CD4-positive, alpha-beta T cell treated with Interleukin-1 beta for 1 hour (primary cell): ENCODE measurements at places on chromosomes 1 and 21.

DNA sequence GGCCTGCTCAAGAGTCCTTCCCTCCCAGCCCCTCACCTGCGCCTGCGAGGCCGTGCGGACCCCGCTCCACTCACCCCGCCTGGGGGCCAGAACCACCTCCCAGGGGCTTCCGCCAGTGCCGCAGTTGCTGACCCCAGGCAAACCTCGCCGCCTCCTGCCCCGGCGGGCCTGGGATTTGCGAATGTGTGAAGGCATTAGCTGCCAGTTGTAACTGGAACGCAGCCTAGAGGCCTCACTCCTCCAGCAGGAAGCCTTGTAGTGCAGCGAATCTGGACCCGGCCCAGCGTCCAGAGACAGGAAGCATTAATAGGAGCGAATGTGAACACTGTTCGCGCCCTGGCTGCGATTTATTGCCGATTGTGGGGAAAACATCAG, 140.9 kb upstream of the ARHGEF16 start:
- no peak for DNase-seq

- no peak for DNase-seq
These were observed 38.5 kb upstream of the SGIP1 start for GRCh38 chr1:66495495-66495894.

- DNase-seq, result peak; percentile 17
These were observed 1685.4 kb downstream of the MRPL39 start for GRCh38 chr21:23921670-23922418.

DNA sequence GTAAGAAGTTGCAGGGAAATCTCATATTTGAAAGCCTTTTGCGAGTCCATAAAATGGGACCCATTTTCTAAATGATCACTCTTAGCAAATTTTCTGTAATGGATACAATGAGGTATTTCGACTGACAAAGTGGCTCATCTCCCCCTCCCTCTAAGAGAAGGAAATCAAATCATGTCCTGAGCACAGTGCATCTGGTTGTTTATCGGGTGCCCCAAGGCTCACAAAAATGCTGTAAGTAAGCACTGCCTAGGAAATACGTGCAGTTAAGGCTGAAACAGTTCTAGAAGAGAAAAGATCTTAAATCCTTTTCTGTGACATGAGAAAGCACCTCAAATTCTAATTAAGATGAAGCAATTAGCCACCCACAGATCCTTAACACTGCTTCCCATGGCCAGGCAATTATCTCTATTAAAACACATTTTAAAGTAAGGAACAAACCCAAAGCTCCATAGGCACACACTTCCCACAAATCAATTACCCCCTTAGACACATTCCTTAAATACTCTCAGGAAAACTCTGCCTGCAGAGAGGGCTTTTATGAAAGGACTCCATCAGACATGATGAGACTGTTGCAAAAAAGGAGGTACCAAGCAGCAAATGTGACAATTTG, 216.3 kb downstream of the KCNH1 start:
- DNase-seq, result no peak

DNA sequence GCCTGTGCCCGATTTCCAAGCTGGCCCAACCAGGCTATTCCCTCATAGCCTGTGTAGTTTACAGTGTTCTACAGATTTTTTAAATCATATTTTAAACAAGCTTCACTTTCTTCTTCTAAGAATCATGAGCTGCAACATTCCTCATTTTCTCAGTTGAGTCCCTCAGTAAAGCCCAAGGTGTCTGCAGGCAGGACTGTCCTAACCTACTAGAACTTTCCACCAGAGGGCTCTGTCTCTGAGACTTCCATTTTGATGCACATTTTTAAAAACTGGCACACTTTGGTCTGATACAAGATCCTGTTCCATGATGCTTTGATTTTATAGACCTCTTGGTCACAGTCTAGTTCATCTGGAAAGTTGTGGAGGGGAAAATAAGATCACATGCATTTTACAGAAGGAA, 21.6 kb upstream of the SLAMF6 start:
- DNase-seq, result peak; percentile 61

DNA sequence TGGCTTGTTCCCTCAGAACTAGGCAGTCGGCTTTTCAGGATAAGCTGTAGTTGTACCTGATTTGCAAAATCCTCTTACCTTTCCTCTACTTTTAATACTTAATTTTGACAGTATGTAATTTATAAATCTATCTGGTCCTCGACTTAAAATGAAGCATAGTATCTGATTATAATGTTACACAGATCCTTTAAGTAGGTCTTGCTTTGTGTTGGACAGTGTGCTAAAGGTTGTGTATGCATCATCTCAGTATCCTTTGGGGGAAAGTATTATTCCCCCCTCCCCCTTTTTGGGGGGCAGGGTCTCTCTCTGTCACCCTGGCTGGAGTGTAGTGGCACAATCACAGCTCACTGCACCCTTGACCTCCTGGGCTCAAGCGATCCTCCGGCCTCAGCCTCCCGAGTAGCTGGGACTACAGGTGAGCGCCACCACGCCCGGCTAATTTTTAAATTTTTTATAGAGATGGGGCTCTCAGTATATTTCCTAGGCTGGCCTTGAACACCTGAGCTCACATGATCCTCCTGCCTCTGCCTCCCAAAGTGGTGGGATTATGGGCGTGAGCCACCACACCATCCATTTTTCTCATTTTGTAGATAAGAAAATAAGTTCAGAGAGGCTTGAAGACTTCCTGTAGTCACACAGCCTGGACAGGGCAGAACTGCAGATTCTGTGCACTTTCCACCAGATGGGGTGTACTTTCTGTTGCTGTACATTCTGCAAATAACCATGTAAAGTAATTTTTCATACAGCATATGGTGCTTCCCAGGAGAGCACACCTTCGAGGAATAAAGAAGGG, 791 bp upstream of the STX6 start:
- DNase-seq, result no peak

DNA sequence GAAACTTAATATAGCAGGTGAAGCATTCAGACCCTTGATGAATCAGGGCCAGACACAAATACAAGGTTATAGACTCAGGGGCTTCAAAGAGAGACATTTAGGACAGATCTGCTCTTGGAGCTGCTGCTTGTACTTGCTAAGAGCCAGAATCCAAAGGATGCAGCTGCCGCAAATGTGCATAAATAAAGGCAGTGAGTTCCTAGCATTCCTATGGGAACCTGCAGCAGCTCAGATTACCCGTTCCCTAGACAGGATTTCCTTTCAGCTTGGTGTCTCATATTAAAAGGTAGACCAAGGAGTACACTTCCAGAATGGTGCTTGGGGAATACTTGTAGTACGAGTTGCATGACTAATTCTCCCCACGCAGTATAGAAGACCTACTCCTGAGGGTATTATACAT, 9.7 kb upstream of the LRRC53 start:
- no peak for DNase-seq

GRCh38 chr1:19009882-19010321, 53.4 kb upstream of the IFFO2 start:
- DNase-seq, result no peak

DNA sequence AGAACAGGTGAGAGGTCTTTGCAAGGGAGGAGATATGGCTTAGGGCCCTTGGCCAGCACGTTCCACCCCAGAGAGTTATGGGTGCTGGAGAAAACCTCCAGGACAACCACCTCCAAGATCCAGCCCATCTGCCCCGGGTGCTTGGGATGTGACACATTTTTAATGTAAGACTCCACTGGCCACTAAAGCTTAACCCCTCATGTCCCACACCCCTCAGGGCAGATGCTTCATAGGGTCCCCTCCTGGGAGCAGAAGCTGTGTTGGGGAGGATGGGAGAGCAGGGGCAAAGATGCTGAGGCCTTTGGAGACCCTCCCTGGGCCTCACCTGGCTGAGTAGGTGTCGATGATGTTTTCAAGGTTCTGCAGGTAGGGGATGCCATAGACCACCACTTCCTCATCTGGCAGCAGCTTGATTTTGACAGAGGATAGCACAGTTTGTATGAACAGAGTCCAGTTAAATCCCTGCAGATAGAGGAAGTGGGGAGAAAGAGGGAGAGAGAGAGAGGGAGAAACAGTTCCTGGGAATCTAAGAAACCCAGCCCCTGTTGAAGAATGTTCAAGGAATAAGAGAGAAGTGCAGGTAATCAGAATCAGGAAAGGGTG, 11.9 kb downstream of the PRXL2B start:
- no peak for DNase-seq

DNA sequence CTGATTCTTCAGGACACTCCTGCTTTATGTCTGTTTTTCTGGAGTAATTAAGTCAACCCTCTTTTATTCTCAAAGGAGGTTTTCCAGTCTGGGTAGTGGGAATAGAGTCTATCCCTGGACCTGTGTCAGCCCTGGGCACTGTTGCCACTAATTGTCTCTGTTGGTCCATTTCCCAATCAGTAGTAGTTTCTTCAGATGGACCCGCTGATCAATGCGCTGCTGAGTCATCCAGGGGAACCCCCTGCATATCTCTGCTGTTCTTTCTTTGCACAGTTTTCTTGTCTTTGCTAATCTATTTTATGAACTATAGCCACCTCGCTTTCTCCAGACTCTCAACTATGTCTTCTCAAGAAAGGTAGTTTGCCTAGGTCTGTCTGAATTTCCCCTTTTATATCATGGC, 82.5 kb downstream of the TNNI3K start:
- DNase-seq, result no peak

DNA sequence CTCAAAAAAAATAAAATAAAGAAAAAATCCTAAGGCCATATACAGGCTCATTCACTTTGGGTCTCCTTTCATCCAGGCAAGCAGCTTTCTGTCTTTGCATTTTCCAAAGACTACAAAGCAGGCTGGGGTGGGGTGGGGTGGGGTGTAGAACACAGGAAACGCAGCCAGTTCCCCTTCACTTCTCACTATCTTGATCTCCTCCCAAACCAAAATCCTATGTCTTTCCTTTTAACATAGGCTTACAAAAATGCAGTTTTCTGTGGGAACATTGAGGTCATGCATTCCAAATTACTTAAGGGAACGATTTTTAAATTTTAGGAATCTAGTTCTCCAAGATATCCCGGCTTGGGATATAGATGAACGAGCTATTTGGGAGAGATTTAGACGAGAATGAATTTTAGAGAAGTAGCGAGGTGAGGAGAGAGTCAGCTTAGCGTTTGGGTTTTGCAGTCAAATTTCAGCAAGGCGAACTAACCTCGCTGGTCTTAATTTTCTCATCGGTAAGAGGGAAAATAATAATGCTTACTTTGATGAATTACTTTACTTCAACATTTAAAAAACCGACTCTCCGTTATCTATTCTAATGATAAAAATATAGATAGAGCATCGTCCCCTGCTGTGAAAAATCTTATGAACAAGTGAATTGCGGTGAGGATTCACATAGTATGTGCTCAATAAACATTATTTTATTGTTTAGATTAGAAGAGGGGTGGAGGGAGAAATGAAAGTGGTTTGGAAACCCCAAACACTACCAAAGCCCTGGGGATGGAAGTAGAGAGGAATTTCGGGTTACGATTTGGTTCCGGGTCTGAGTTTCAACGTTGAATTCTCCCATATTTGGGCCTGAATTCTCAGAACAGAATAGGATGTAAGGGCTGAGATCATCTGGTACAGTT, 735 bp upstream of the STX12 start:
- DNase-seq, result no peak

DNA sequence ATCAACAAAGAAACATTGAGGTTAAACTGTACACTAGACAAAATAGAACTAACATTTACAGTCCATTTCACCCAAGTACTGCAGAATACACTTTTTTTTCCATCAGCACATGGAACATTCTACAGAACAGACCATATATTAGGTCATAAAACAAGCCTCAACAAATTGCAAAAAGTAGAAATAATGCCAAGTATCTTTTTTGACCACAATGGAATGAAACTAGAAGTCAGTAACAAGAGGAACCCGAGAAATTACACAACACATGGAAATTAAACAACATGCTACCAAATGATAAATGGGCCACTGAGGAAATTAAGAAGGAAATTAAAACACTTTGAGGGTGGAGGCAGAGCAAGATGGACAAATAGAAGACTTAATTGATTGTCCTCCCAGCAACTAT, 8.4 kb upstream of the C1orf185 start:
- no peak for DNase-seq

GRCh38 chr1:91537281-91537986, 36.8 kb downstream of the CDC7 start:
- no peak for DNase-seq

DNA sequence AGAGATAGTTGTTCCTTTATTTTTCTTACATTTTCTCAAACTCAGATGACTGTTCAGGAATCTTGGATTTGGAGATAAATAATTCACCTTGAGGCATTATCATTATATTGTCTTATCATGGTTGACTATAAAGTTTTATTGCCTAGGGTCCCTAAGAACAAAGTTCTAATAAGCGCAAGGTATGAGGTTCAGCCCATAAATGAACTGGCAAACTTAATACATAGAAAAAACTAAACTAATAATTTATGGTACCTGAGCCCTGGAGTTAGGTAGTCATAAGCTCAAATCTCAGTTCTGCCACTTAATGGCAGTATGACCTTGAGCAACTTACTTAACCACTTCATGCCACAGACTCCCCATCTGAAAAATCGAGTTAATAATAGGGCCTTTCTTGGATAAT, 334.0 kb upstream of the PBX1 start:
- no peak for DNase-seq

DNA sequence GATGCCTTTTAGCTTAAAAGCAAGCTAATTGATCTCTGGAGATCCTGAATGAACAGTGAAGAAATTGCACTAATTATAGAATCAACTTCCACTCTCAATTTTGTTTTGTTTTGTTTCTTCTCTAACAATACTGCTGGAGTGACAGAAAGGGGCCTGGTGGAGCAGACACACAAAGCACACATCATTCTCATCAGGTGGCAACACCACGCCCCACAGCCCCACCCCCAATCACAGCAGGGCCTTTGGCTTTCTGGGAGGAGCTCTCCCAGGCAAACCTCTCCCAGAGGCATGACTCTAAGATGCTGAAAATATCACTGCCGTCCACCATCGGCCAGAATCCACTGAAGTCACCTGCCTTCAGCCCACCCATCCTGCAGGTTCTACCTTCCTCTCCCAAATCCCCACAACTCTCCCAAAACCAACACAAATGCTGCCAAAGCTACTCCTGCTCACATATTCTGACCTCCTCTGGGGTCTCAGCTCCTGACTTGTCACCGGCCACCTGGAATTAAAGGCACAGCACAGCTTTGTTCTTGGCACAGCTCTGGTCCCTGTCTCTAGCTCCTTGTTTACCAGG, 120.7 kb downstream of the GRIK3 start:
- no peak for DNase-seq

GRCh38 chr21:39575775-39576174, 37.0 kb upstream of the B3GALT5 start:
- DNase-seq, result no peak

DNA sequence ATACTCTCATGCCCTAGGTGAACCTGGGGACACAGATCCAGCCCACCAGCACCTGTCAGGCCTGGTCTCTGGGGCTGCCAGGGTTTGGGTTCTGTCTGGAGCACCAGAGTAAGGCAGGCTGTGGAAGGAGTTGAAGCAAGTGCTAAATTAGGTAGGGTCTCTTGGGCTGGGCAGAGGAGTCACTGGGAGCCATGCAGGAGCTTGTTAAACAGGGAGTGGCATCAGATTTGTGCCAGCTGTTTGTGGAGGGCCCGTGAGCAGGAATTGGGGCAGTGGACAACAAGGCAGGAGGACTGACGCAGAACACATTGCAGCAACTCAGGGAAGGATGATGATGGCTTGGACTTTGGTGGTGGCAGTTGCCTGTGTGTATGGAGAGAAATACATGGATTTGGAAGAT, 56.3 kb downstream of the PTPRF start:
- no peak for DNase-seq
